ENCODE measurements at places on chromosomes 12 and 14. TPM values are rescaled to one million over a fixed set of nuclear protein-coding genes. Genes with fewer than 3 reads are reported as not detected.

- no peak for DNase-seq
These were observed 557 bp upstream of the FICD start for GRCh38 chr12:108514468-108514972.

HOXC4 gene
- not detected for total RNA-seq

DNA sequence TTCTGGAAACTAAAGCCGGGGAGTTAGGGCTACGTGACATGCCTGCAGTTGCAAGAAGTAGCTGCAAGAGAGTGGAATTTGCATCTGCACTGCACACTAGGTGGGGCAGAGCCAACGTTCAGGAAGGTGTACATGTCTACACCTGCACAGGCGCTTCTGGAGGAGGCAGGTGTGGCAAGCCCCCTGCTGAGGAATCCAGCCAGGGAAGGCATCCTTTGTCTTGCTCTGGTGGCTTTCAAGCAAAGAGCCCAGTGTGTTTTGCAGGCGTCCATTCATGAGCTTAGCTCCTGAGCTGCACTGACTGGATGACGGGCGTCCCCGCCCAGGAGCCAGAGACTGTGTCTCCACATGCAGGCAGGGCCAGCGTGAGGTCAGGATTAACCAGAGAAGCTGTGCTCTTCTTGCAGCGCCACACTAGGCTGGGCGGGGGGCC is 116.3 kb downstream of the ZFP36L1 start:
- no peak for DNase-seq

ESR2 gene
- not detected for total RNA-seq

DNA sequence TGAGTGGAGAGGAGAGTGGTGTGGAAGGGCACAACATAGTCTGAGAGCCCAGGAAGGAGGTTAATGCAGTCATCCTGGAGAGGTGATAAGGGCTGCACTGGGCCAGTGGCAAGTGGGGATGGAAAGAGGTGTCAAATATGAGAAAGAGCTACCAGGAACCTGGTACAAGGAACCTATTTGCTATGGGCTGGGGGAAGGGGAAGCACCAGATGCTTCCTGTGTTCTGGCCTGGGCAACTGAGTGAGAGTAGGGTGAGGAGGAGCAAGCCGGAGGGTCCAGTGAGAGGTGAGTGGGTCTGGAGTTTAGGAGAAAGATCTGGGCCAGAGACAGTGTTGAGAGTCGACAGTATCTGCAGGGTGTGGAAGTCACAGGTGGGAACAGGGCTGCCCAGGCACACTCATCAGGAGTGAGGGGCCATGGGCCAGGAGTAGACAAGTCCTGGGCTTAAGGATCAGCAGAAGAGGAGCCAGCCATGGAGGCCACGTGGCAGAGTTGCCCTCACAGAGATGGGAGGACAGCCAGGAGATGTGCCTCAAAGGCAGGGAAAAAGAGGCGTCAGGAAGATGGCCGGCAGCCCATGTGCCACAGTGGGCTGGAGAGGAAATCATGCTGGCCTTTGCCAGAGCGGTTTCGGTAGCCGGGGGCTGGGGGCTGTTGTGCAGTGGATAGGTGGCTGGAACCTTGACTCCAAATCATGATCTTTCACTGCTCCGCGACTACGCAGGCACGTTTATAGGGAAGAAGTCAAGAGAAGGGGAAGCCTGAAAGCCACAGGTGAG is 2.9 kb upstream of the AQP6 start:
- no peak for DNase-seq

TAS2R13 gene
- 1.1 TPM for total RNA-seq

DNA sequence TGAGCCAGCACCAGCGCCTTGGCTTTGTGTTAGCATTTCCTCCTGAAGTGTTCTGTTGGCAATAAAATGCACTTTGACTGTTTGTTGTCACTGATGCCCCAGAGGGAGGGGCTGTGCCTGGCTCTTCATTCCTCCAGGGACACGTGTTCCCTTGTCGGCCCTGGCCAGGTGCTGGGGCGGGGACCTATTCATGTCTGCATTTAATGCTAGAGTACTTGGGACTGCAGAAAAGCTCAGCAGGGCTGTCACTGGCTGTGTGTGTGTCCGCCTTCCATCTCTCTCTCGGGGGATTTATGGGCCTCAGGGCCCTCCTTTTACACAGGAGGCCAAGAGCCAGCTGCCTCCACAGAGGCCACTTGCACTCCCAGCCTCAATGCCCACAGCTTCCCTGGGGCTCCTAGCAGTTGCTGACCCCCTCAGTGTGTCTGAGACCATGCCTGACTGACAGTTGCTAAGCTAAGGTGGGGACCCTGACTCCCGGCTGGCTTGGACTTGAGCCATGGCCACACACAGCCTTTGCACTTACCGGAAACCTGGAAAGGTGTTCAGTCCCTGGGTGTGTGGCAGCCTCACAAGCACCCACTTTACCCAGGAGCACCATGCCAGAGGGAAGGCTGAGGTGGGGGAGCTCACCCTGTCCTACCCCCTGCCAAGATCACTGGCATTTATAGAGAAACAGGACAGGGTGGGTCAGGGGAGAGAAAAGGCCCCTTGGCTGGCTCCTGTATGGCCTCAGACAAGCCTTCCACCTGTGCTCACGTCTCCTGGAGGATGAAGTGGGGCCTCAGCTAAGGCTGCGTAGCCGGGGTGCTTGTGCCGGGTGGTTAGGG is 27.8 kb downstream of the HIP1R start:
- no peak for DNase-seq

- no peak for DNase-seq
These were observed 135.2 kb upstream of the RFLNA start for GRCh38 chr12:124159655-124160054.

C12orf54 gene
- not detected for total RNA-seq

DNA sequence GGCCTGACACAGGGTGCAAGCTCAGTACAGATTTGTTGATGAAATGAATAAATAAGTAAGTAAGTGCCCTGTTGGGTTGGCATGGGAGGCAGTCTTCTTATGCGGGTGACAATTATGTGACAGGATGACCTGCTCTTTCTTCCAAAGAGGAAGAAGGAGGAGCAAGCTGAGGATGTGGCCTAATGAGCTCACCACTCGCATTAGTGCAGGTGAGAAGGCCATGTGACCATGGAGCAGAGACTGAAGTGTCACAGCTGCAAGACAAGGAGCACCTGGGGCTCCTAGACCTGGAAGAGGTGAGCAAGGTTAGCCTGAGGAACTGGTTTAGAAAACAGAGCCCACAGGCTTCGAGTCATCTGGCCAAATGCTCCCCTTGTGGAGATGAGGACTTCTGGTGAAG is 34.9 kb downstream of the LRTM2 start:
- DNase-seq = no peak

- no peak for DNase-seq
These were observed 60.3 kb downstream of the RIN3 start for GRCh38 chr14:92573761-92574498.

CLEC4E gene
- not detected for total RNA-seq

DNA sequence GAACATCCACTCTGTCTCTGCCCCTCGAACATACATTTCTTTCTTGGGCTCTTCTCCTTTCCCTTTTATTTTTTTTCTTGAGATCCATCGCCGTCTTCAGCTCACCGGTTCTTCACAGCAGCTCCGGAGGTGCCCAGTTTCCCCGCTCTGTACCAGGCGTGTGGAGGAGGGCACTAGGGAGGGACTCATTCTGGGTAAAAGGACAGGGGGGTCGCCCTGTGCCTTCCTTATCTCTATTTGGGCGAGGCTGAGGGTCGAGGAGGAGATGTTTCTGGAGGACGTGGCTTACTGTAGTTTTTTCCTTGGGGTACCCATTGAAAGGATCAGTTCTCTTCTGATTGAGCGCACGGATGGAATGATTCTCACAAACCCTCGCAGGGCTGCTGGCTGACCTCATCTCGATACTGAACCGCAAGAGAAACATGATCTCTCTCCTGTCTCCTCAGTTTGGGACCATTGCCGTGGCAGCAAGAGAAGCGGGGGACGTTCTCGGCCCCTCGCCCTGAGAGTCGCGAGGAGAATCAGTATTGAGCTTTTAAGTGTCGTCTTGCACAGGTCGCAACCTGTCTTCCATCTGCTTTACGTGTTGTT is 386 bp downstream of the LIN52 start:
- DNase-seq = peak; percentile 11

DNA sequence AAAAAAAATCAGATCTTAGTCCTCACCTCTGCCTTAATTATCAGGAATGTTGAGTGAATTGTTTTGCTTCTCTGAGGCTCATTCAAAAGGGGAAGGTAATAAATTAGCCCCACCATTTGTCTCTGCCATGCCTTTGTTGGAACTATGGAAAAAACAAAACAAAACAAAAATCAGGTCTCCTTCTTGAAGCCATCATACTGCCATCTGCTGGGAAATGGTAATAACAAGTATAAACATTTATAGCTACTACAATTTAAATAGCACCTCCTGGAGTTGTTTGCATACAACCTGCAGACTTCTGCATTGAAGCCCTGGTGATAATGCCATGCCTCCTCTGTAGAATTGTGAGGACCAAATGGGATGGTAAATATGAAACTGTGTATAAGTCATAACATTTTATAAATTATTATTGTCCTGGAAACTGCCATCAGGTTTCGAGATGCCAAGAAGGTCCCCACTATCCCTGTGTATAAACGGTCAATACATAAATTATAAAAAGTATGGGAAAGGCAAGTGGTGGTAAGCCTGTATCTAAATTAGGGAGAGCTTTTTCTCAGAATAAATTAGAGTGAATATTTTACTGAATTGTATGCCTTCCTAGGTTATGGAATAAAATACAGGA is 87.2 kb upstream of the FGD4 start:
- DNase-seq = peak; percentile 35

- DNase-seq = no peak
These were observed 56.4 kb downstream of the PITPNM2 start for GRCh38 chr12:123094349-123095077.

GRCh38 chr14:92647797-92648279 is 100.6 kb downstream of the LGMN start:
- no peak for DNase-seq

DNA sequence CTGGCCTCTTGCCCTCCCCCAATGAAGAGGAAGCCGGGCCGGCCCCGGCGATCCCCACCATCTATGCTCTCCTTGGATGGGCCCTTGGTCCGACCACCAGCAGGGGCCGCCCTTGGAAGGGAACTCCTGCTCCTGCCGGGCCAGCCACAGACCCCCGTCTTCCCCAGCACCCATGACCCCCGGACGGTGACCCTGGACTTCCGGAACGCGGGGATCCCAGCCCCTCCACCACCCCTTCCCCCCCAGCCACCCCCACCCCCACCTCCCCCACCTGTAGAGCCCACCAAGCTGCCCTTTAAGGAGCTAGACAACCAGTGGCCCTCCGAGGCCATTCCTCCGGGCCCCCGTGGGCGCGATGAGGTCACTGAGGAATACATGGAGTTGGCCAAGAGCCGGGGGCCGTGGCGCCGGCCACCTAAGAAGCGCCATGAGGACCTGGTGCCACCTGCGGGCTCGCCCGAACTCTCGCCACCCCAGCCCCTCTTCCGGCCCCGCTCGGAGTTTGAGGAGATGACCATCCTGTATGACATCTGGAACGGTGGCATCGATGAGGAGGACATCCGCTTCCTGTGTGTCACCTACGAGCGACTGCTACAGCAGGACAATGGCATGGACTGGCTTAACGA is 19.4 kb downstream of the SETD1B start:
- DNase-seq = no peak

DNA sequence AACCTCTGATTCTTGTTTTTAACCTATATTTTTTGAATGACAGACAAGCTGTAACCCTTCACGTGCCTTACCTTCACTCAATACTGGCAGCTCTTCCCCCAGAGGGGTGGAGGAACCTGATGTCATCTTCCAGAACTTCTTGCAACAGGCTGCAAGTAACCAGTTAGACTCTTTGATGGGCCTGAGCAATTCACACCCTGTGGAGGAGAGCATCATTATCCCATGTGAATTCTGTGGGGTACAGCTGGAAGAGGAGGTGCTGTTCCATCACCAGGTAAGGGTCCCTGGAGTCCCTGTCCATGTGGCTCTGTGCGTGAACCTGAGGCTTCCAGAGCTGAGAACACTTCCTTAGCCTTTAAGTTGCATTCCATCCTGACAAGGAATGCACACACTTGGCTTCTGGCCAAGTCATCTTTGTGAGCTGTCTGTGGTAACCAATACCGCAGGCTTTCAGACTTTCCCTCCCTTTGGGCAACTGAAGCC is 22.7 kb downstream of the TRAFD1 start:
- DNase-seq = no peak

GRCh38 chr14:60544659-60545058 is 35.7 kb downstream of the SIX6 start:
- no peak for DNase-seq

- DNase-seq = no peak
These were observed 16.4 kb downstream of the DAD1 start for GRCh38 chr14:22572562-22573058.

SNAPC1 gene
- 5.5 TPM for total RNA-seq

CLEC4C gene
- total RNA-seq = not detected

- no peak for DNase-seq
These were observed 55.0 kb downstream of the OSBPL8 start for GRCh38 chr12:76504606-76505005.

DNA sequence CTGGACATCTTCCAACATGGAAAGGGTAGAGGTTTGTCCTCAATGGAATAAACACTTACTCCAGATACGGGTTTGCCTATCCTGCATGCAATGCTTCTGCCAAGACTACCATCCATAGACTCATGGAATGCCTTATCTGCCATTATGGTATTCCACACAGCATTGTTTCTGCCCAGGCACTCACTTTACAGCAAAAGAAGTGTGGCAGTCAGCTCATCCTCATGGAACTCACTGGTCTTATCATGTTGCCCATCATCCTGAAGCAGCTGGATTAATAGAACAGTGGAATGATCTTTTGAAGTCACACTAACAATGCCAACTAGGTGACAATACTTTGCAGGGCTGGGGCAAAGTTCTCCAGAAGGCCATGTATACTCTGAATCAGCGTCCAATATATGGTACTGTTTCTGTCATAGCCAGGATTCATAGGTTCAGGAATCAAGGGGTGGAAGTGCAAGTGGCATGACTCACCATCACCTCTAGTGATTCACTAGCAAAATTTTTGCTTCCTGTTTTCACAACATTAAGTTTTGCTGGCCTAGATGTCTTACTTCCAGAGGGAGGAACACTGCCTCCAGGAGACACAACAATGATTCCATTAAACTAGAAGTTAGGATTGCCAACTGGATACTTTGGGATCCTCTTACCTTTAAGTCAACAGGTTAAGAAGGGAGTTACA is 140.4 kb downstream of the SLC35F4 start:
- no peak for DNase-seq

DNA sequence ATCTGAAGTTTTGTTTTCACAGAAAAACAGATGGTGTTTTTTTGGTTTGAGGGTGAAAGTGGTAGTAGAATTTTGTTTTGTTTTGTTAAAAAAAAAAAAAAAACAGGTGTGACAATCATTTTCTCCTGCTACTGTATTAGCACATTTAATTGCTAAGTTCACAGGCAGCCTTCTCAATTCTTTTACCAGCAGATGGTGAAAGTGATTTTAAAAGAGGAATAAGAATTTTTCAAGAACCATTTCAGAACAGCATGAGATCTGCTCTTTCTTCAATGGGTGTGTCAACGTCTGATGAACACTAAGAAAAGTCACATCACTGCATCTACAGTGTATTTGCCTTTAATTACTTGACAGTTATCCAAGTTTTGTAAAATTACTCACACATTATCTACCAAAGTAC is 303.7 kb upstream of the USP15 start:
- no peak for DNase-seq

KRT78 gene
- total RNA-seq = not detected

GRCh38 chr12:19792028-19792427 is 352.7 kb downstream of the AEBP2 start:
- DNase-seq = peak; percentile 17

EPYC gene
- total RNA-seq = not detected

GRCh38 chr12:88420457-88420856 is 159.8 kb downstream of the KITLG start:
- DNase-seq = no peak

APPL2 gene
- 27.3 TPM for total RNA-seq

Data from activated CD4-positive, alpha-beta T cell treated with anti-CD3 and anti-CD28 coated beads, Interleukin-2, amount 10 ng/mL, durations not matched to agents 7 days and 5 days (primary cell).